ENCODE measurements at places on chromosomes 4 and X.

DNA sequence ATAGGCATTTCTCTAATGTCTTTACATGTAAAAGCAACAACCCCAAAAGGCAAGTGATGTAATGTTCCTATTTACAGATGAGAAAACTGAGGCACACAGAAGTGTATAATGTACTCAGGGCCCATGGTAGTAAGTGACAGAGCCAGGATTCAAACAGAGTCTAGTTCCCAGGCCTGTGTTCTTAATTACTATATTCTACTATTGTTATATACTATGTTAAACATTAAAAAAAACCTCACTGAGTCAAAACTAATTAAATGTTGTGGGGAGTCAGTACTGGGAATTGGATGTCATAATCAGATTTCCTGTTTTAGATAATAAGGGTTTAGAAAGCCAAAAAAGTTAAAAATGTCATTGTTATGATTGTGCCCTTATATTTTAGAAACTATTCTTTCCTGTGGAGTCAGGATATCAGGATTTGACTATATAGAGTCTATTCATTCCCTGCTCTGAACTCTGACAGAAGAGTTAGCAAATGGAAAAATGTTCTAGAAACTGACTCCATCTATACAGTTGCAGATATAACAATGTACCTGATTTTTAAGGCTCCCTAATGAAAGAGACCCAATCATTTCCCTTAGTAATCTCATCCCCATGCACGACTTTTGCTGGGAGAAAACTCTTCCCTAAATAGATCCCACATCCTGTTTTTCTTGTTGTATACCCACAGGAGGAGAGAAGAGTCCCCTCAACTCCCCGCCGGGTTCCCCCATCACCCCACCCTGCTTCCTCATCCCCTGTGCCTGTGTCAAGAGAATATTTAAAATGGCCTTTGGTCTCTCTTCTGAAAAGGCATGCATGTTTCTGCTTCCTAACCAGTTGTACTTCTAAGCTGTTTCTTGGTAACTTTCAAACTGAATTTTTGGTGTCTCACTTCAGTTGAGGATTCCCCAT, 69.7 kb downstream of the REELD1 start:
- no peak for DNase-seq

DNA sequence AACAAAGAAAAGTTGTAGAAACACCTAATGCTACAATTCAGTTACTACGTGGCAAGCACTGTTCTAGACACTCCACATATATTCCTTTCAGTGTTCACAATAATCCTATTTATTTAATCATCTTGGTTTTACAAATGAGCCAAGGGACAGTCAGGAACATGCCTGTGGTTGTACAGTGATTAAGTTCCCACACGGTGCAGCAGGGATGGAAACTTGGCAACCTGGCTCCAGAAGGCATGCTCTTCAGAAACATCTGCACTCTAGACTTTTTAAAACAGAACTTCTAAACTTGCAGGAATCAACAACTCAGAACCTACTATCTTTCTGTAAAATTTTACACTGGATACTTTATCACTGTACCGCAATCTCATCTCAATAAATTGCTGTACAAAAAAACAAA, 32.1 kb downstream of the TAPT1 start:
- no peak for DNase-seq

DNA sequence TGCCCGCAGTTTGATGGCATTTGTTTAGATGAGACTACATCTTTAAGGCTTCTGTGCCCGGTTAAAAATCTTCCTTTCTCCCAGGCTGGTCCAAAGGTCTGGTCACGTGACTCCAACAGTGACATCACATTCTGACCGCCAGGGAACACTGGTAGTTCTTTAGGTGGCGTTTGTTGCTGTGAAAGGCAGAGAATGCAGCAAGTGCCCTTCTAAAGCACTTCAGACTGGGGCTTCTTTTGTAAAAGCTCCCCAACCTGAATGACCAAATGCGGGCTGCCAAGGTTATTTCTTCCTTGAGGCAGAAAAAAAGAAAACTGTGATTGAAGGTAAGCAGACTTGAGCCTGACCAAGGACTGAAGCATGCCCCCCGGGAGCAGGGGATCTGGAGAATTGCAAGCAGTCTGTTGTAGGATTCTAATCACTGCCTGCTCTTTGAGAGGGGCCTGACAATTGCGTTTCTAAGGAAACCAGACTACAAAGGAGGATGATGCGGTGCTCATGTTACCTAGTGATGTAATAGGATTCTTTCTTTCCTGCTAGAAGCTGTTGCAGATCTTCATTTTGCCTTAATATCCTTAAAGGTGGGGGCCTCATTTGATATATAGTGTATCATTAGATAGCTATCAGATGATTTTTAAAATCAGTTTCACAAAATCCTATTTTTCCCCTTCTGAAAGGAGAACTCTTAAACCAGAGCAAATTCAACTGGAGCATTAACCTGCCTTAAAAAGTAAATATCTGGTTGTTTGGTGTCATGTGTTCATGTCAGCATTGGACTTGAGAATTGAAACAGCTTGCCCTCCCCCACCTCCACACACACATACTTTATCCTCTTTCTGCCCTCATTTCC, 133.1 kb downstream of the AKAP4 start:
- DNase-seq = no peak

- no peak for DNase-seq
Measured at GRCh38 chr4:138734746-138735145, 280.8 kb upstream of the NOCT start.

DNA sequence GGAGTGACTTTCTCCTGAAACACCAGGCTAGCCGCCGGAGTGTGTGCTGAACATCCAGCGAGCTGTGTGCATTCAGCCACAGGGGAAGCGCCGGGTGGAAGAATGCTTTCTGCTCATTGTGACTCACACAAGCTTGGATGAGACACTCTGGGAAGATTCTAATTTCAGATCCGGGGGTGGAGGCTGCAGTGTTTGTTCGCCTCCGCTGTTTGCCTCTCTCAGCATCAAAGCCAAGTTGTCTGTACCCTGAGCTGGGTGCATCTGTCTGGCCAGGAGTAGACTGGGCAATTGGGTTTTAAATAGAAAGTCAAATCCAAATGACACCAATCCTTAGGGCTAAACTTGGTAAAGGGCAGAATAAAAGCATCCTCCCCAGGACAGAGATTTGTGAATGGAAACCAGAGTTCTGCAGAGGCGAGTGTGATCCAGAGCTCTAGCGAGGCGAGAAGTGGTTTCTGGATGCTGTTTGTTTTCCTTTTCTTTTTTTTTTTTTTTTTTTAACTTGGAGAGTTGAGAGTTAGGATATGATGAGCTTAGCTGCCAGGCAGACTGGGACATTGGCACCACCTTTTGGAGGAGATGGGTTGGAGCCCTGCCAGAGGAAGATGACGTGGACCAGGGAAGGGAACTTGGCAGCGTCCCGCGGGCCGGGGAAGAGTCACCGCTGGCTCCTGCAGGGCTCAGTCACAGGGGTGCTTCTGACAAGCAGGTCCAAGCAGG, 196.0 kb upstream of the PSAPL1 start:
- DNase-seq = no peak

DNA sequence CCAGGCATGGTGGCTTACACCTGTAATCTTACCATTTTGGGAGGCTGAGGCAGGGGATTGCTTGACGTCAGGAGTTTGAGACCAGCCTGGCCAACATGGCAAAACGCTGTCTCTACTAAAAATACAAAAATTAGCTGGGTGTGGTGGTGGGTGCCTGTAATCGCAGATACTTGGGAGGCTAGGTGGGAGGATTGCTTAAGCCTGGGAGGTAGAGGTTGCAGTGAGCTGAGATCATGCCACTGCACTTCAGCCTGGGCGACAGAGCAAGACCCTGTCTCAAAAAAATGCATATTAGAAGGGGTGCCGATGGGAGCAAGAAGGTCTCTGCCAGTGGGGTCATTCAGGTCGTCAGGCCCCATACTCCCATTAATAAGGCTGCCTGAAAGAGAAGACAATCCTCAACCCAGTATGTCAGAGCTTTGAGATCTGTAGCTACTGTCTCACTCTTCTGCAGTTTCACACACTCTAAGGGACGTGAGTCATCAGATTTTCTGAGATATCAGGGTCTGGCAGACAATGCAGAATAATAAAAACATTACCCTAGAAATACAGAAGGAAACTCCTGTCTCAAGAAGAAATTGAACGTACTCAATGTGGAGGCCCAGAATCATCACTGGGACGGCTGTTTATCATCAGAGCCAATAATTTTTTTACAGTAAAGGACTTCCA, 176.7 kb upstream of the FAT1 start:
- no peak for DNase-seq

GRCh38 chr4:95129031-95129430, 371.3 kb downstream of the BMPR1B start:
- DNase-seq = no peak

DNA sequence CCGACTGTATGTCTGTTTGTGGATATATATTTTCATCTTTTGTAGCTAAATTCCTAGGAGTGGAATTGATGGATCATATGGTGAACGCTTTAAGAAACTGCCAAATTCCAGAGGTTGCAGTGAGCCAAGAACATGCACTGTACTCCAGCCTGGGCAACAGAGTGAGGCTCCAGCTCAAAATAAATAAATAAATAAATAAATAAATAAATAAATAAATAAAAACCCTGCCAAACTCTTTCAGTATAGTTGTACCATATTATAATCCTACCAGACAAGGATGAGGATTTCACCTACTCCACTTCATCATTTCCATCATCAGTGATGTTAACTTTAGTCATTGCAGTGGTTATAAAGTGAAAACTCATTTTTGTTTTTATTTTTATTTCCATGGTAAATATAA, 325.1 kb upstream of the ANXA10 start:
- no peak for DNase-seq

DNA sequence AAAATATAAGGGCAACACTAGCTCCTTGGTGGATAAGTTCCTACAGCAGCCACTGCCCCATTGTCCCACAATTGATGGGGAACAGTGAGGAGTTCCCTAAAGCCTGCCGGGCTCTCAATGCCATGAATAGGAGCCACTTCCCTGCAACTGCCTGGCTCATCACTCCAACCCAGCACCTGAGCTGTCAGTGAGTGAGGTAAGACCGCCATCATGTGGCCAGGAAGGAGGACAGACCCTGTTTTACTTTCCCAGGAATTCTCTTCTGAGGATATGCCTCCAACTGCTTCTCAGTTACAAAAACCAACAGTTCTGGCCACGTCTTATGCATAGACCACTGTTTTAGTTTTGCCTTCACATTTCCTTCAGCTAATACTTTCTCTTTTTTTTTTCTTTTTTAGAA, 45.5 kb downstream of the SRPX start:
- no peak for DNase-seq

DNA sequence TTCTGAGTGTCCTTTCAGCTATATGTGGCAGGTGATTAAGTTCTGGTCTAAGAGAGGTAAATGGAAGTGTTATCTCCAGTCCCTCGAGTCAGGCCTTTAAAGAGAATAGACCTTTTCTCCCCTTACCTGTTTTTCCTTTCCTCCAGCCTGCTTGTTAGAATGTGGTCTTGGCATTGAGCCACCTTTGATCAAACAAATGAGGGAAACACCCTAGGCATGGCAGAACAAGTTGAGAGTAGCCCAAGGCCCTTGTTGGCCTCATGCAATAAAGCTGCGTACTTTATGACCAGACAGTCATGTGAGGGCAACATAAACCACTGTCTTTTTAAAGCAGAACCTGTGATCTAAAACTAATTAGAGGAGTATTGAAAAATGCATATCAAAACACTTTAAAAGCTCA, 13.2 kb upstream of the IL13RA2 start:
- no peak for DNase-seq

DNA sequence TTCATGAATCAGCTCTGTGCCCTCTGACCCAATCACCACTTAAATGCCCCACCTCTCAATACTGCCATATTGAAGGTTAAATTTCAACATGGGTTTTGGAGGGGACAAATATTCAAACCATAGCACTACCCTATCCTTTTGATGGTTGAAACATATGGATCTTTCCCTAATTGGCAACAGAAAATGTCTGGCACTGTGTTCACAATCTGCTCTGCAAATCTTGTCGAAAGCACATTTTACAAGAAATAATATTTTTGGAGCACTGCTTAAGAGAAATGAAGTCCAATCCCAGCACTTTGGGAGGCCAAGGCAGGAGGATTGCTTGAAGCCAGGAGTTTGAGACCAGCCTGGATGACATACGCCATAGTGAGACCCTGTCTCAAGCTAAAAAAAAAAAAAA, 130.6 kb upstream of the FAM9C start:
- no peak for DNase-seq

- DNase-seq = no peak
Measured at GRCh38 chr4:182354867-182355266, 111.7 kb downstream of the TENM3 start.

DNA sequence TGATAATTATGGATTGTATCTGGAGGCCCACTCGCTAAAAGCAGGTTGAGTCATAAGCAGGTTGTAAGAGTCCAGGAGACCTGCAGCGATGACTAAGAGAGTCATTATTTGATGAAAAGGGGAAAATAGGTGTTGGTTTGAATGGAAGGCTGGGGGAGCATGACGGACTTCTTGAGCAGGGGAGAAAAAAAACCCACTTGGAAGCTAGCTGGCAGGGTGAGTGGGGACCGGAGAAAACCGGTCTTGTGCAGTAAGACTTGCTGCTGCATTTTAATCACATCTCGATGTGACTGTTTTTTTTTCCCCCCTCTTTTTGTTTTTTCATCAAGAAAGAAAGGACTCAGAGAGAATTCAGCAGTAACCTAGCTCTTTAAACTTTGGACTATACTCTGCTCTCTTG, 90.0 kb downstream of the IGSF1 start:
- DNase-seq = no peak

- no peak for DNase-seq
Measured at GRCh38 chrX:2172359-2172758, 328.4 kb downstream of the DHRSX start.

DNA sequence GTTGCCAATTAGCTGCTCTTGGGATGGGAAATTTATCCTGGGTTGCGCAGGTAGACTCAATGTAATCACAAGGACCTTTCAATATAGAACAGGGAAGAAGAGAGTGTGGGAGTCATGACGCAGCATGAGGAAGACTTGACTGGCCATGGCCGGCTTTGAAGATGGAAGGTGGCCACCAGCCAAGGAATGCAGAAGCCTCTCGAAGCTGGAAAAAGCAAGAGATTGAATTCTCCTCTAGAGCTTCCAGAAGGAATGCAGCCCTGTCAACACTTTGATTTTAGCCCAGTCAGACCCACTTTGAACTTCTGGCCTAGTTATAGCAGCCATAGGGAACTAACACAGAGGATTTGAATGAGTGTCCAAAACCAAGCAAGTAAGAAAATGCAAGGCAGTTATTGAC, 14.7 kb upstream of the SH3KBP1 start:
- no peak for DNase-seq

DNA sequence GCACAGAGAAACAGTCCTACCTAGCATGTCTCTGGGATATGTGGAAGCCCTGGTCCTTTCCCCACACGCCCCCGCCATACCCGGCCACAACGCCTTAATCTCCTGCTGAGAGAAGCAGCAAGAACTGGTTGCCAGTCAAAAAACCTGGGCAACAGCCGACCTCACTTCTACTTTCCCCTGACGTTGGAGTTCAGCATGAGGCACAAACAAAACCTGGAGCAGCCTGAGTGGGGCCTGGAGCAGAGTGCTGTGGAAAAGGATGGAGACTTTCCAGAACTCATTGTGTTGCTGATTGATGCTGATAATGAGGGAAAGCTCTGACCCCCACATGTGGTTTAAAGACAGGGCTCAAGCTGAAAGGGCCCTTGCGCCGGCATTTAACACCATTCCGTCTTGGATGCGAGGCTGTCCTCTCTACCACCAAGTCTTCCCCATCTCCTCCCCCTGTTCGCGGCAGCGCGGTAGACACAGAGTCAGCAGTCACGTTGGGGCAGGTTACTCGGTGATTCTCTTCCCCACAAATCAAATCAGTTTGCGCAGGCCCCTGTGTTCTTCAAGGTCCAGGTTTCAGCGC, 666 bp downstream of the CCDC158 start:
- DNase-seq = no peak

GRCh38 chr4:32624943-32625603, 1904.9 kb downstream of the PCDH7 start:
- no peak for DNase-seq

- DNase-seq = no peak
Measured at GRCh38 chr4:187811591-187811990, 184.0 kb upstream of the ZFP42 start.
